Thoracic aorta endothelial cell (primary cell): ENCODE measurements at places on chromosomes 2 and 18. TPM values are rescaled to one million over a fixed set of nuclear protein-coding genes. Genes with fewer than 3 reads are reported as not detected.

The LIMS2 gene
- total RNA-seq: 11.2 and 11.8 TPM in 2 replicates

The GPR35 gene
- total RNA-seq: 0.13 and 0.14 TPM in 2 replicates

The REG3A gene
- not detected in 2 replicates for total RNA-seq

The ADD2 gene
- total RNA-seq: 7.3 and 8.4 TPM in 2 replicates

The KCNJ13 gene
- total RNA-seq: not detected in 2 replicates

The GCG gene
- not detected in 2 replicates for total RNA-seq

The GRB14 gene
- 10.0 and 19.8 TPM in 2 replicates for total RNA-seq

The MAL gene
- total RNA-seq: not detected in 2 replicates

The SRBD1 gene
- 23.2 and 27.1 TPM in 2 replicates for total RNA-seq

The EPB41L3 gene
- 129 and 167 TPM in 2 replicates for total RNA-seq

The AGXT gene
- total RNA-seq: not detected in 2 replicates

The C1QL2 gene
- not detected in 2 replicates for total RNA-seq

The PSMA8 gene
- total RNA-seq: not detected in 2 replicates

The OSBPL6 gene
- total RNA-seq: 11.8 and 14.6 TPM in 2 replicates

The CD8B gene
- total RNA-seq: not detected in 2 replicates

The MYL1 gene
- not detected in 2 replicates for total RNA-seq

The HRH4 gene
- total RNA-seq: under 0.01 TPM in 1 of 2 replicates, not detected in the other

The CASP10 gene
- 38.4 and 53.3 TPM in 2 replicates for total RNA-seq

The TUBB8B gene
- total RNA-seq: not detected in 2 replicates

The SERPINB8 gene
- 49.1 and 54.5 TPM in 2 replicates for total RNA-seq

The AQP12B gene
- not detected in 2 replicates for total RNA-seq

The RBM43 gene
- total RNA-seq: 6.3 and 6.8 TPM in 2 replicates

The MRPL53 gene
- total RNA-seq: 17.3 and 18.4 TPM in 2 replicates

The SOX11 gene
- total RNA-seq: not detected in 2 replicates

The TNFRSF11A gene
- total RNA-seq: 3.6 and 5.5 TPM in 2 replicates

The NEB gene
- 1.2 and 1.3 TPM in 2 replicates for total RNA-seq
